ENCODE measurements at places on chromosomes 13 and 19. TPM values are rescaled to one million over a fixed set of nuclear protein-coding genes. Genes with fewer than 3 reads are reported as not detected.

KLK12 gene
- total RNA-seq = not detected

PKN1 gene
- 278 TPM for total RNA-seq

RASA3 gene
- 39.2 TPM for total RNA-seq

KIR2DL4 gene
- total RNA-seq = 0.60 TPM

COMP gene
- total RNA-seq = not detected

CYP4F12 gene
- not detected for total RNA-seq

TMEM255B gene
- 1.2 TPM for total RNA-seq

PABPC3 gene
- 0.58 TPM for total RNA-seq

RNF225 gene
- 0.58 TPM for total RNA-seq

- H3K4me1 ChIP-seq = no peaks in the 10 kb centered on the region
- no peak overlapping the region for H3K4me3 ChIP-seq
- peak overlapping the region; percentile 51 for H3K27ac ChIP-seq
- H3K36me3 ChIP-seq = no peaks in the 10 kb centered on the region
These were observed 222.8 kb downstream of the SPRY2 start for GRCh38 chr13:80118099-80118498.

DNA sequence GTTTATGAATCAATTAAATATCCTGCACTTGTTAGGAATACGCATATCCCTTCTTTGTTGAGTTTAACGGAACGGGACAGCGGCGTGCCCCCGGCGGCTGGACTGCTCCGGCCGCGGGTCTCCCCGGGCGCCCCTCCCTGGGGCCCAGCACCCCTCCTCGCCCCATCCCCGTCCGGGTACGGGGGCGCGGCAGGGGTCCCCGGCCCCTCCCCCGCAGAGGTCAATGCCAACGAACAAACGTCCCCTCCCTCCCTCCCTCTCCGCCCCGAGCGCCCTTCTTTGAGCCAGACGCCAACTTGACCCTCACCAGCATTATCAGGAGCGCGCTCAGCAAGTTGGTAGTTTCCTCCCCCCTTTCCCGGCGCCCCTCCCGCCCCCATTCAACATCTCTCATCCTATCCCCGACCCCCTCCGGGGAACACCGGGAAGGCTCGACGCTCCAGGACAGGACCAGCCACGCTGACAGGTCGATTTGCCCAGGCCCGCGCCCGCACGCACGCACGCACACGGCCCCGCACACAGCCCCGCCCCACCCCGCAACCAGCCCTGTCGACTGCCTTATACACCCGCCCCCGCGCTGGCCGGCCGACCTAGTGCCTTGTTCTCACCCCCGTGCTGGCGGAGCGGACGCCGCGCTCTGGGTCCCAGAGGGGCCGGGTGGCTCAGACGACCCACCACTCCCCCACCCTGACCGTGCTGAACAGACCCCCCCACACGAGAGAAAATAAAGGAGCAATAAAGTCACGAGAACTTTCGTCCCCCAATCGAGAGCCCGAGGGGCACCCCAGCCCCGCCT lies 5.0 kb downstream of the LYL1 start:
- DNase-seq = peak; percentile 44
- peaks cover 5% of the 10 kb centered on the region for H3K36me3 ChIP-seq
- peaks cover 39% of the 10 kb centered on the region for H3K27me3 ChIP-seq
- no peak overlapping the region for H3K27ac ChIP-seq

DNA sequence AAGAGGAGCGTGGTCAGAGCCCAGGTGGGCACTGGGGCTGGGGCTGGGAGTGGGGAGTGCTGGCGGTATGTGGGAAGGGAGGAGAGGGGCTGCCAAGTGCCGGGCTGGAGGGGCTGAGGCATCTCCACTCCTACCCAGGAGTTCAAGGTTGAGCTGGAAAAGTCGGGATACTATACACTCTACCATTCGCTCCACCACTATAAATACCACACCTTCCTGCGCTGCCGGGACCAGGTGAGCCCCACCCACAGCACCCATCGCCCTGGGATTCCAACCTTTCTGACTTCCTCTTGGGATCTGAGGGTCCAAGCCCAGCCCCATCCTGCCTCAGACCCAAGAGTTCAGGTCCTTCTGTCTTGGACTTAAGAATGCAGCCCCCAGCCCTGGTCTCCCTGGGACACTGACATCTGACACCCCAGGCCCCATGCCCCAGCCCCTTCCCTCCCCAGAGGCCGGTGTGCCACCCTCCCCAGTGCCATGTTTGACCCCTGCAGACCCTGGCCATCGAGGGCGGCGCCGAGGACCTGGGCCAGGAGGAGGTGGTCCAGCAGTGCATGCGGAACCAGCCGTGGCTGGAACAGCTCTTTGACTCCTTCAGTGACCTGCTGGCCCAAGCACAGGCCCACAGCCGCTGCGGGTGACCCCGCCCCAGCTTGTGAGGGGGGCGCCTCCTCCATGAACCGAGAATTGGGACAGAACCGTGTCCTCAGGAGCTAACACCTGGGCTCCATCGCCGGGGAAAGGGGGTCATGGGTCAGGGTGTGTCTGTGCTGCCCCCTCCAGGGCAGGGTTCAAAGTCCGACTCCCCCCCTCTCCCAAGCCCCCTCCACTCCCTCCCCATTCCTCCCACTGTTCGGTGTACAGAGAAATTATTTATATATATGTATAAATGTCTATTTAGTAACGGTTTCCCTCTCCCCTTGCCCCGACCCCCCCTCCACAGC lies 14.7 kb downstream of the RRAS start:
- no peak for DNase-seq
- no peaks in the 10 kb centered on the region for H3K36me3 ChIP-seq
- H3K27me3 ChIP-seq = no peaks in the 10 kb centered on the region
- H3K4me1 ChIP-seq = no peaks in the 10 kb centered on the region
- H3K27ac ChIP-seq = no peak overlapping the region

- no peaks in the 10 kb centered on the region for H3K36me3 ChIP-seq
- H3K4me1 ChIP-seq = peaks cover 10% of the 10 kb centered on the region
- DNase-seq = no peak
- H3K27me3 ChIP-seq = peaks cover 62% of the 10 kb centered on the region
- H3K27ac ChIP-seq = peak overlapping the region; percentile 54
These were observed 16.0 kb downstream of the CDX2 start for GRCh38 chr13:27952876-27953675.

- no peak overlapping the region for H3K27ac ChIP-seq
- no peak overlapping the region for H3K4me3 ChIP-seq
- no peaks in the 10 kb centered on the region for H3K27me3 ChIP-seq
- H3K36me3 ChIP-seq = peaks cover 30% of the 10 kb centered on the region
These were observed 7.3 kb downstream of the ZNF555 start for GRCh38 chr19:2848616-2849015.

- H3K4me3 ChIP-seq = no peak overlapping the region
- no peak overlapping the region for H3K27ac ChIP-seq
- no peaks in the 10 kb centered on the region for H3K4me1 ChIP-seq
- H3K36me3 ChIP-seq = peaks cover 5% of the 10 kb centered on the region
- no peak for DNase-seq
These were observed 140.0 kb downstream of the IRS2 start for GRCh38 chr13:109646423-109646822.

- H3K4me3 ChIP-seq = no peak overlapping the region
- DNase-seq = no peak
- H3K36me3 ChIP-seq = no peaks in the 10 kb centered on the region
- H3K27me3 ChIP-seq = no peaks in the 10 kb centered on the region
These were observed 182.9 kb upstream of the RXFP2 start for GRCh38 chr13:31556376-31556775.

GRCh38 chr19:16628183-16628983 lies at the start of gene MED26:
MED26 (minus strand) TSS chr19:16628204; CDS start chr19:16627943, 261 bp downstream.
- H3K36me3 ChIP-seq = peaks cover 6% of the 10 kb centered on the region
- peaks cover 56% of the 10 kb centered on the region for H3K4me1 ChIP-seq
- no peaks in the 10 kb centered on the region for H3K27me3 ChIP-seq
- DNase-seq = peak; percentile 98
- H3K27ac ChIP-seq = peak within 1 kb of the TSS; percentile 95

- no peak overlapping the region for H3K27ac ChIP-seq
- no peak for DNase-seq
- H3K4me1 ChIP-seq = no peaks in the 10 kb centered on the region
- H3K36me3 ChIP-seq = peaks cover 4% of the 10 kb centered on the region
- no peak overlapping the region for H3K4me3 ChIP-seq
- no peaks in the 10 kb centered on the region for H3K27me3 ChIP-seq
These were observed 95.1 kb downstream of the ABCC4 start for GRCh38 chr13:95206116-95206515.

- peaks cover 13% of the 10 kb centered on the region for H3K27me3 ChIP-seq
- H3K36me3 ChIP-seq = no peaks in the 10 kb centered on the region
- no peaks in the 10 kb centered on the region for H3K4me1 ChIP-seq
These were observed 18.9 kb downstream of the CEACAM3 start for GRCh38 chr19:41815301-41815700.

- H3K27me3 ChIP-seq = peaks cover 2% of the 10 kb centered on the region
- no peak for DNase-seq
- H3K27ac ChIP-seq = no peak overlapping the region
- H3K4me1 ChIP-seq = no peaks in the 10 kb centered on the region
These were observed 108.5 kb upstream of the TDRD3 start for GRCh38 chr13:60288569-60288968.

DNA sequence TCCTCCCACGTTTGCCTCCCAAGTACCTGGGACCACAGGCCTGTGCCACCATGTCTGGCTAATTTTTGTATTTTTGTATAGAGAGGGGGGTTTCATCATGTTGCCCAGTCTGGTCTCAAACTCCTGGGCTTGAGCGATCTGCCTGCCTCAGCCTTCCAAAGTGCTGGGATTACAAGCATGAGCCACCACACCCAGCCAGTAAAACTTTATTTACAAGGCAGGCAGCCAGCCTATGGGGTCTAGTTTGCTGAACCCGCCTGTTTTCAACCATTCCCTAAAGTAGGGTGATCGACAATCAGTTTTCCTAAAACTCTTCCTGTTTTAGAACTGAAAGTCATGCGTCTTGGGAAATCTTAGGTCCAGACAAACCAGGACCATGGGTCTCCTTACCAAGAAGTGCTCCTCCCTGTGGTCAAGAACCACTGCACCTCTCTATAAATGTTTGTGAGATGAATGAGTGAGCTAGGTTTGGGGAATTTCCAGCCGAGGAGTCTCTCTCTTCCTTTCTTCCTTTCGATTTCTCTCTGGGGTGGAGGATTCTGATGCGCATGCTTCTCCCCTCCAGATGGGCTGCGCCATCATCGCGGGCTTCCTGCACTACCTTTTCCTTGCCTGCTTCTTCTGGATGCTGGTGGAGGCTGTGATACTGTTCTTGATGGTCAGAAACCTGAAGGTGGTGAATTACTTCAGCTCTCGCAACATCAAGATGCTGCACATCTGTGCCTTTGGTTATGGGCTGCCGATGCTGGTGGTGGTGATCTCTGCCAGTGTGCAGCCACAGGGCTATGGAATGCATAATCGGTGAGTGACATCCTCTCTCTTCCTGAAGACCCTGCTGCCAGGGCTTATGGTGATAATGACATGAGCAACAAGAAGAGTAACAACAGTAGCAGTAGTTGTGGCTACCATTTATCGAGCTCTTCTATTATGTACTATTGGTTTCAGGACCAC lies 38.7 kb downstream of the ADGRE1 start:
- DNase-seq = peak; percentile 43
- no peaks in the 10 kb centered on the region for H3K27me3 ChIP-seq
- H3K4me1 ChIP-seq = peaks cover 19% of the 10 kb centered on the region
- H3K36me3 ChIP-seq = peaks cover 19% of the 10 kb centered on the region
- H3K27ac ChIP-seq = peak overlapping the region; percentile 44

GRCh38 chr19:16077984-16078758 lies 1.9 kb downstream of the TPM4 start:
- H3K4me1 ChIP-seq = peaks cover 78% of the 10 kb centered on the region
- peak; percentile 39 for DNase-seq
- H3K36me3 ChIP-seq = peaks cover 39% of the 10 kb centered on the region
- H3K27me3 ChIP-seq = no peaks in the 10 kb centered on the region
- peak overlapping the region; percentile 99 for H3K27ac ChIP-seq

DNA sequence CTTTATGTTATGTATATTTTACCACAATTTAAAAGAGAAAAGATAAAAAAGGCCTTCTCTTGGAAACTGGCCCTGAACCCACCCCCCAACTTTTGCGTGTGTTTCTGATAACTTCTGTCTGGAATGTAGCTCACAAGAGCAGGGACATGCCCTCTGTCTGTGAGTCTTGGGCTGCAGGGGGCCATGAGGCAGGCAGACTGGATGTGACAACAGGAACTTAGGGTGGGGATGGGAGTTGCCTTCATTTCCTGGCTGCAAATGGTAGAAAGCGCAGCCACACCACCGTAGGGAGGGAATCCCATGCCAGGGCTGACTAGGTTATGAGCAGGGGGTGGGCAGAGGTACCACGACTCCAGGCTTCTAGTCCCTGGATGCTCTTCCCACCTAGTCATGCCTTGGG lies 21.9 kb downstream of the CILP2 start:
- no peaks in the 10 kb centered on the region for H3K27me3 ChIP-seq
- peaks cover 11% of the 10 kb centered on the region for H3K36me3 ChIP-seq
- no peaks in the 10 kb centered on the region for H3K4me1 ChIP-seq
- H3K4me3 ChIP-seq = no peak overlapping the region

- H3K27ac ChIP-seq = no peak overlapping the region
- H3K4me3 ChIP-seq = no peak overlapping the region
- DNase-seq = no peak
- H3K4me1 ChIP-seq = no peaks in the 10 kb centered on the region
These were observed 250.0 kb downstream of the RGCC start for GRCh38 chr13:41707194-41707821.
